ENCODE measurements at places on chromosomes 2 and 18.
A peak's percentile ranks its signal among the peaks of the same experiment; 100 is the strongest.

- H3K27ac ChIP-seq, result no peak overlapping the region
- no peaks in the 10 kb centered on the region for H3K27me3 ChIP-seq
- no peak overlapping the region for H3K4me3 ChIP-seq
- H3K4me1 ChIP-seq, result no peaks in the 10 kb centered on the region
- DNase-seq, result no peak
- peaks cover 19% of the 10 kb centered on the region for H3K36me3 ChIP-seq
Measured at GRCh38 chr2:113910110-113910717, 20.3 kb downstream of the ACTR3 start.

DNA sequence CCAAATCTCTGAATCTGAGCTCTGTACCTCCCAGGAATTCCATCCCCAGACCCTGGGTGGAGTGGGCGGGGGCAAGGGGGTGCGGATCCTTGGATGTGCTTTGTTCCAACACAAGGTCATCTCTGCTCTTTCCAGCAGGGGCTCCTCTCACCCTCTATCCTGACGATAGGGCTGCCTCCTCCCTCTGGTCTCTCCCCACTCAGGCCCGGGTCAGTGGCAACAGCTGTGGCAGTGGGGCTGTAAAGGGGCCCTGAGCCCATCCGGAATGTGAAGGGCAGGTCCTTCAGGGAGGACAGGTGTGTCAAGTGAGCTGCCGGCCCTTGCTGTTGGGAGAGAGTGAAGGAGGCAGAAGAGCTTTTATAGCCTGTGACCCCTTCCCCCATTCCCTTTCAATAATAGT lies 167.8 kb downstream of the CELF4 start:
- H3K27me3 ChIP-seq, result peaks cover 21% of the 10 kb centered on the region
- no peak overlapping the region for H3K4me3 ChIP-seq
- H3K27ac ChIP-seq, result no peak overlapping the region
- no peak for DNase-seq
- peaks cover 15% of the 10 kb centered on the region for H3K4me1 ChIP-seq

GRCh38 chr2:30636311-30636710 lies 170.9 kb downstream of the CAPN13 start:
- no peaks in the 10 kb centered on the region for H3K4me1 ChIP-seq
- no peak overlapping the region for H3K4me3 ChIP-seq
- DNase-seq, result no peak
- peaks cover 19% of the 10 kb centered on the region for H3K36me3 ChIP-seq
- H3K27me3 ChIP-seq, result no peaks in the 10 kb centered on the region
- H3K27ac ChIP-seq, result no peak overlapping the region

DNA sequence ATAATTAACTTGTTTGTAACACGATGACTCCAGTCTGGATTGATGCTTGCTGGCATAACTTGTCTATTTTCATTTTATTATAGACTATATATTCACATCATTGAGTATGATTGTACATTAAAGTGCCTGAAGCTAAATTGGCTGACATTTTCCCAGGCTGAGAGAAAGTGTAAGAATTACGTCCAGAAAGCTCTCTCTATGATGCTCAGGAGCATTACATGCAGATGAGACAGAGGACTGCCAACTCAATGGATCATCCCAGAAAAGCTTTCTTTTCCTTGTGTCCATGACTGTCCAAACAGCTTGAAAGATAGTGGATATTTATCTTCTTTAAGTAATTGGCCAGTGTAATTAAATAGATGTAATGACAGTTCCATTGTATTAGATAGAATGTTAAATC lies 1372.2 kb upstream of the TMEFF2 start:
- H3K4me3 ChIP-seq, result no peak overlapping the region
- peaks cover 3% of the 10 kb centered on the region for H3K36me3 ChIP-seq
- no peak for DNase-seq
- peaks cover 3% of the 10 kb centered on the region for H3K4me1 ChIP-seq
- H3K27ac ChIP-seq, result no peak overlapping the region

DNA sequence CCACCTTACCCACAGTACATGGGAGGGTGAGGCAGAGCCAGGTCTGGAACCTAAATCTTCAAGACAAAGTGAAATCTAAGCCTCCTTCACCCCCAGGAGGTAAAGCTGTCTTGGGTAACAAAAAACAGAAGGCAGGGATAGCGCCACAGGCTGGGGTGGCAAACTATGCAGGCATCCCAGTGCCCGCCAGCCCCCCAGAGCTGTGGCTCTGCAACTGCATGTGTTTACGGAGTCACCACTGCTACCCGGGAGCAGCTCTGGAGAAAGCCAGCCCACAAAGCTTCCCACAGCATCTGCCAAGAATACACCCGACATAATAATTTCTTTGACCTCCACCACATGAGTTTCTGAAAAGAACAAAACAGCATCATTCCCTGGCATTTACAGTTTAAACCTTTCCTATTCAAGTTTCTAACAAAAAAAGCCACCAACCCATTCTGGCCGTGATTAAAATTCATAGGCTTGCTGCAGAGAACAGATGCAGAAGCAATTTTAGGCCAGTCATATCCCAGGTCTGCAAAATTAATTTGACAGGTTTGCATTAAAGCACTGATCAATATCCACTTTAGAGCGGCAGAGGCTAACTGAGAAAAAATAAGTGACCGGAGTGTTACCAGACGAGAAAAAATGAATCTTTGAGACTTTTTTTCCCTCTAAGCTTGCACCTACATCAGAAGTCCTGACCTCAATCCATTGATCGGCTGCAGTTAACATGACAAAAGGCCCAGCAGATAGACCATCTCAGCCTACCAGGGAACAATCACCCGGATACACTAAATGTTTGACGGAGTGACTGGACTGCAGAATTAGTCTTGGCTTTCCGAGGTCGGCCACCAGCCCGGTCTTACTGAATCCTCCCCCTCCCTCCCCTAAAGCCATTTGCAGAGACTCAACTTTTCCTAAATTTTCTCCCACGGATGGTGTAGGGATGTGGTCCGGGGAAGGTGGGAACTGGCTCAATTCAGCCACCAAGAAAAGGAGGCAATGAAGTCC lies 309.6 kb upstream of the SKOR2 start:
- no peaks in the 10 kb centered on the region for H3K4me1 ChIP-seq
- H3K27me3 ChIP-seq, result peaks cover 91% of the 10 kb centered on the region

DNA sequence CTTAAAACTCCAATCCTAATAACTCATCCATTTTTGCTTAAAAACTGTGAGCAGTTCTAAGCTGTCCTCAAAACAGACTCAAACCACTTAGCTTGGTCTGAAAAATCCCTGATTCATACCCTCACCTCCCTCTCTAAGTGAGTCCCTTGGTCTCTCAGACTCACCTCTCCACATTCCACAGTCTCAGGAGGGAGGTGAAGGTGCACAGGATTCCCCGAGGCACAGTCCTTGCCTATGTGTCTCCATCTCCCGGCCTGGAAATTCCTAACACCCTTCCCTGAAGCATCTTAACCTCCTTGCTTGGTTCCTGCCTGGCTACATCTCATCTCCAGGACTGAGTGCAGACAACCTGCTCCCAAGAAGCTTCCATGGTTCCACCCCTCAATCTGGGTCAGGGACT lies 45.0 kb downstream of the CYRIA start:
- H3K4me3 ChIP-seq, result no peak overlapping the region
- DNase-seq, result no peak
- H3K36me3 ChIP-seq, result no peaks in the 10 kb centered on the region
- H3K4me1 ChIP-seq, result peaks cover 23% of the 10 kb centered on the region

- no peaks in the 10 kb centered on the region for H3K27me3 ChIP-seq
- H3K4me3 ChIP-seq, result no peak overlapping the region
- peaks cover 7% of the 10 kb centered on the region for H3K4me1 ChIP-seq
- no peak overlapping the region for H3K27ac ChIP-seq
Measured at GRCh38 chr2:221064058-221064854, 507.8 kb downstream of the EPHA4 start.

DNA sequence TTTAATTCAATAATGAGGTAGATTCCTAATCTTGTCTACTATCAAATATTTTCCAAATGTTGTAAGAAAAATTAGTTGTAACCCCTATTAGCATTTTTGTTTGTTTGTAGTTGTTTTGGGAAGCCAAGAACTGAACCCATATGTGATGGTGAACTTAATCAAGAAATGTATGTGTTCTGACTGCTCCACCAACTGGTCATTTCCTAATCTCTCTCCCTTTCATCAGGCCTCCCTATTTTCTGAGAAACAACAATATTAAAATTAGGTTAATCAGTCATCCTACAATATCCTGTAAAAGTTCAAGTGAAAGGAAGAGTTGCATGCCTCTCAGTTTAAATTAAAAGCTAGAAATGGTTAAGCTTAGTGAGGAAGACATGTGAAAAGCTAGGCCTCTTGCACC lies 504.0 kb downstream of the EPHA4 start:
- H3K4me3 ChIP-seq, result no peak overlapping the region
- peaks cover 3% of the 10 kb centered on the region for H3K4me1 ChIP-seq
- no peak overlapping the region for H3K27ac ChIP-seq
- no peaks in the 10 kb centered on the region for H3K27me3 ChIP-seq
- no peak for DNase-seq

GRCh38 chr18:80023173-80023572 lies 11.1 kb upstream of the RBFA start:
- peaks cover 39% of the 10 kb centered on the region for H3K36me3 ChIP-seq
- H3K27ac ChIP-seq, result no peak overlapping the region
- no peaks in the 10 kb centered on the region for H3K27me3 ChIP-seq
- no peaks in the 10 kb centered on the region for H3K4me1 ChIP-seq
- H3K4me3 ChIP-seq, result no peak overlapping the region
- DNase-seq, result no peak

DNA sequence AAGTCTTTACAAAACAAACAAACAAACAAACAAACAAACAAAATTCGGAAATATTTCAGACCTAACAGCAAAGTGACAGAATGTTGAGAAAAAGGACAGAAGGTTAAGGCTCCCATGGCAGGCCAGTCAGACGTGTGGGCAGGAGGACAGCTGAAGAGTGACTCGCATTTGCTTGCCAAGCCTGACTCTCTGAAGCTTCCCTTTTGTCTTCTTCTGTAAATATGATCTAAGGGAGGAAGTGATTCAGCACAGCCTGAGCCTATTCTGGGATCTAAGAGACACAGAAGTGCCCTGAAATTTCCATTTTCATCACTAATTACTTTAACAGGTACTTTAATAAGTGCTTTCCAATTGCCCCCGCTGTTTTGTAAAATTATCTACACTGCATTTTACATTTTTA lies 134.0 kb upstream of the LYPD1 start:
- H3K4me3 ChIP-seq, result no peak overlapping the region
- no peaks in the 10 kb centered on the region for H3K4me1 ChIP-seq
- H3K36me3 ChIP-seq, result no peaks in the 10 kb centered on the region
- H3K27ac ChIP-seq, result no peak overlapping the region

GRCh38 chr18:23684515-23685197 lies 4.6 kb upstream of the LAMA3 start:
- no peaks in the 10 kb centered on the region for H3K36me3 ChIP-seq
- H3K4me1 ChIP-seq, result peaks cover 11% of the 10 kb centered on the region
- H3K4me3 ChIP-seq, result no peak overlapping the region
- peaks cover 74% of the 10 kb centered on the region for H3K27me3 ChIP-seq

- no peak for DNase-seq
- no peaks in the 10 kb centered on the region for H3K27me3 ChIP-seq
- H3K36me3 ChIP-seq, result peaks cover 19% of the 10 kb centered on the region
- peaks cover 11% of the 10 kb centered on the region for H3K4me1 ChIP-seq
- no peak overlapping the region for H3K4me3 ChIP-seq
- peak overlapping the region; percentile 25 for H3K27ac ChIP-seq
Measured at GRCh38 chr2:223712642-223713041, 110.5 kb upstream of the SCG2 start.

DNA sequence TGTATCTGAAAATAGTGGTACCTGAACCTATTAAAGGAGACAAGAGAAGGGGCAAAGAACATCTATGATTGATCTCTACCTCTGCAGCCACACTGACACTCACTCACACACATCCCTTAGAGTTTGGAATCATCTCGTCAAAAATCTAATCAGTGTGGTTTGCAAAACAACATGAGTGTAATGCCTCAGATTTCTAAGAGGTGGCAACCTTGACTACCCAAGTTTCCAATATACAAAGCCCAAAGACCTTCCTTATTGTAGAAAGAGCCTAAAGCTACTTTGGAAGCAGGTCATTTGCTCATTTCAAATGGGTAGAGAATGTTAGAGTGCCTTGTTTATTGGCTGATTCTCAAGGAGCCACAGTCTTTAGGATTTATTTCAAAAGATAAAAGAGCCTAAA lies 444.9 kb downstream of the ARHGAP15 start:
- no peak overlapping the region for H3K27ac ChIP-seq
- DNase-seq, result no peak
- no peaks in the 10 kb centered on the region for H3K36me3 ChIP-seq
- H3K4me3 ChIP-seq, result no peak overlapping the region
- H3K4me1 ChIP-seq, result peaks cover 3% of the 10 kb centered on the region

- H3K27ac ChIP-seq, result no peak overlapping the region
- no peak for DNase-seq
- H3K36me3 ChIP-seq, result no peaks in the 10 kb centered on the region
- H3K4me1 ChIP-seq, result peaks cover 17% of the 10 kb centered on the region
- no peak overlapping the region for H3K4me3 ChIP-seq
Measured at GRCh38 chr18:75377258-75377657, 50.2 kb downstream of the SMIM21 start.

- H3K27ac ChIP-seq, result no peak overlapping the region
- DNase-seq, result no peak
- H3K4me1 ChIP-seq, result peaks cover 3% of the 10 kb centered on the region
Measured at GRCh38 chr2:47530105-47530760, 127.3 kb downstream of the MSH2 start.

DNA sequence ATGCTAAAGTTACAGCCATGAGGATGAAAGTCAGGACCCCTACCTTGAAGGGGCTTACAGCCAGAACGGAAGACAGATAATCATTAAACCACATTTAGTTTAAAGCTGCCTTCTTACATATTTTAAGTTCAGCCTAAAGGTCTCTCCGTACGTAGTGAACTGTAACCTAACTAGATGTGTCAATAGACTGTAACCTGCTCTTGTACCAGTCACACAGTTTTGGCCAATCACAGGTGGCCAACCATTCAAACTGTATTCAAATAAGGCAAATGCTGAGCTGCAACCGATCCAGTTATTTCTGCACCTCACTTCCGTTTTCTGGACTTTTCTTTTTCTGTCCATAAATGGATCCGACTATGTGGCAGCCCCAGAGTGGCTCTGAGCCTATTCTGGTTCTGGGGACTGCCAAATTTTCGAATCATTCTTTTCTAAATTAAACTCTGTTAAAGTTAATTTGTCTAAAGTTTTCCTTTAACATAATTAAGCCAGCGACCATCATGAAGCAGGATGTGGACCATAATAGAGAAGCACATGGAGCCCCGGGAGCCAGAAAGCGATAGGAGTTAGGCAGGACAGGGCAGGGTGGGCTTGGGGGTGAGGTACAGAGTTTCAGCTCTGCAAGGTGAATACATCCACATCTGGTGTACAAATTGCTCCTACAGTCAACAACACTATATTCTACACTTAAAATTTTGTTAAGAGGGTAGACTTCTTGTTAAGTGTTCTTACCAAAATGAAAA lies 48.4 kb upstream of the YPEL5 start:
- no peaks in the 10 kb centered on the region for H3K4me1 ChIP-seq
- H3K27me3 ChIP-seq, result peaks cover 57% of the 10 kb centered on the region
- no peak overlapping the region for H3K27ac ChIP-seq
- H3K4me3 ChIP-seq, result no peak overlapping the region
- no peaks in the 10 kb centered on the region for H3K36me3 ChIP-seq

DNA sequence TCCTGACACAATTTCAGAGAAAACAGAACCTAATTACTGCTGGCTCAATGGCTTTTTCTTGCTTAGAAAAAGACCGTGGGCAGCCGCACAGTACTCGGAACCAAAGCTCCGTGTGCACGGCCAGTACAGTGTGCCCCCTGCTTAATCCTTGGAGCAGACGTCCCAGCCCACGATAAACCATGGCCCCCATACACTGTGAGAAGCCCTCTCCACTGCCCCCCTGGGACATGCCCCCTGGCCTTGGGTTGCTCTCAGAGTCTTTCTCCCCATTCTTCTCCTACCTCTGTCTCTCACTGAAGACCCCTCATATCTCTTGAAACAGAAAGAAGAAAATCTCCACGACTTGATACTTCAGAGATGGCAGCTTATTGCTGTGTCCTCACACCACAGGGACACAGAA lies 44.0 kb downstream of the CYP26B1 start:
- H3K4me3 ChIP-seq, result no peak overlapping the region
- no peak overlapping the region for H3K27ac ChIP-seq
- H3K27me3 ChIP-seq, result no peaks in the 10 kb centered on the region
- peak; percentile 37 for DNase-seq
- H3K4me1 ChIP-seq, result peaks cover 12% of the 10 kb centered on the region
- H3K36me3 ChIP-seq, result no peaks in the 10 kb centered on the region
